ENCODE measurements at places on chromosomes 7 and 10.

GRCh38 chr7:33809228-33809627 lies 96.1 kb upstream of the BMPER start:
- DNase-seq: no peak

- no peak for DNase-seq
Measured at GRCh38 chr10:24900888-24901685, 51.3 kb downstream of the PRTFDC1 start.

DNA sequence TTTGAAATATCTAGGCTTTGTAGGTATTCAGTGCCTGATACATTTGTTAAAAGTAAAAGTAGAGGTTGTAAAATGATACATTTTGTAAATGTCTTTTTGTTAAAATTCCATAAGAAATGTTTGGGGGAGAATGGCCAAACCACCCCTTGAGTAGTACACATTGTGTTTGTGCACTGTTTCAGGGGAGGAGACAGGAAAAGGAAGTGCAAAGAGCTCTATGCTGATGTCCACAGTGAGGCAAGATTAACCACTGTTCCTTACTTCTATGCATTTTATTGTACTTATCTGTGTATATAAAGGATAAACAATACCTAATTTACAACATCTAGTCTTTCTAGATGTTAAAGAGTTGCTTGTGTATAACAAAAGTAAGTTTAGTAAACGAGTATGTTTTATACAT lies 7.4 kb upstream of the CYCS start:
- no peak for DNase-seq

DNA sequence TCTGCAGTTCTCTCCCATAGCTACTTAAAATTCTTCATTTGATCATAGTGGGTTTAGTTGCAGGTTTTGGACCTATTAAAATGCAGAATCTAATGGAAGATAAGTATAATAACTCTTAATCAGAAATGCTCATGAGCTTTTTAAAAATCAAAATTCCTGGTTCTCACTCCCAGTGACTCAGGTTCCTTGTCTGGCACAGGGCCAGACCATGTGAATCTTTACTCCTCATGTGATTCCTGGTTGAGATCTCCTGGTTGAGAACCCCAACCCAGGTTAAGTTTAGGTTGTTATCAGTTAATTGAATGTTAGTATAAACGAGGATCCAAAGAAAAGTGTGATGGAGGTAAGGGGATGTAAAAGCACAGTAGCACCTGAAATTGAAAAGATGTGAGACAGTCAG lies 17.5 kb upstream of the TRUB1 start:
- no peak for DNase-seq

DNA sequence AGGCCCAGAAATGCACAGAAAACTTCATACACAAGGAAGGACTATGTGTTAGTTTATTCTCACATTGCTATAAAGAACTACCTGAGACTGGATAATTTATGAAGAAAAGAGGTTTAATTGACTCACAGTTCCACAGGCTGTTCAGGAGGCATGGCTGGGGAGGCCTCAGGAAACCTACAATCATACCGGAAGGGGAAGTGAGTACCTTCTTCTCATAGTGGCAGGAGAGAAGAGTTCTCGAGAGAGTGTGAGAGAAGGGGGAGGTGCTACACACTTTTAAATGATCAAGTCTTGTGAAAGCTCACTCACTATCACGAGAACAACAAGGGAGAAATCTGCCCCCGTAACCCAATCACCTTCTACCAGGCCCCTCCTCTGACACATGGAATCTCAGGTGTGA lies 16.8 kb upstream of the RAMP3 start:
- no peak for DNase-seq

- DNase-seq: no peak
Measured at GRCh38 chr10:60187691-60188090, 202.0 kb downstream of the ANK3 start.

DNA sequence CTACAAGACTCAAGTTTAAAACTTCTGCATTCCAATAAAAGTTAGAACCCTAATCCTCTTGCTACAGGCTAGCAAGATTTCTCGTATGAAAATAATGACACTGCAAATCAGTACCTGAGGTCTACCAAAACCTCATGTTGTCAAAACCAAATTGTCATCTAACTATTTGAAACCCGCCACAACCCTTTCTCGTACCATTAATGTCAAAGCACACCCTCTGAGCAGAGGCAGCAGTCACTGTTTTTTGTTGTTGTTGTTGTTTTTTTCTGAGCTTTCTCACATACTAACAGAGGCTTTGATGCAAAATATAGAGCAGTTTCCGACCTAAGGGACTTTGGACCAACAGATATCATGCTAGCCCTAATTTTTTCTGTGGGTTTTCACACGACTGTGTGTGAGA lies 563.9 kb upstream of the C7orf33 start:
- DNase-seq: no peak

DNA sequence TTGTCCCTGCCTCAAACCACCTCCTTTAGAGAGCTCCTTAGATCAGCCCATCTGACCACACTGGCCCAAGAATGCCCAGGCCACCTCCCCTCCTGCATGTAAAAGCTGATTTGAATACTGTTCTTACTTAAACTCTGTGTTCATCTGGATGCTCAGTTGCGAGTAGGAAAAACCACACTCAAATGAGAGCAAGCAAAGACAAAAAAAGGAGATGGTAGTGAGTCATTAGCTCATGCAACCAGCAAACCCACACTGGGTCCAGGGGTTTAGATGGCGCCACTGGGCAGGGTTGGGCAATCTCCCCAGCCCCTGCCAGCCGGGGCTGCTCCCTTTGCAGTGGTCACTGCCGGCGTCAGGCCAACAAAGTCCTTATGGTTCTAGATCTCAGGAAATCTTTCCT lies 32.7 kb downstream of the TSPAN15 start:
- no peak for DNase-seq

DNA sequence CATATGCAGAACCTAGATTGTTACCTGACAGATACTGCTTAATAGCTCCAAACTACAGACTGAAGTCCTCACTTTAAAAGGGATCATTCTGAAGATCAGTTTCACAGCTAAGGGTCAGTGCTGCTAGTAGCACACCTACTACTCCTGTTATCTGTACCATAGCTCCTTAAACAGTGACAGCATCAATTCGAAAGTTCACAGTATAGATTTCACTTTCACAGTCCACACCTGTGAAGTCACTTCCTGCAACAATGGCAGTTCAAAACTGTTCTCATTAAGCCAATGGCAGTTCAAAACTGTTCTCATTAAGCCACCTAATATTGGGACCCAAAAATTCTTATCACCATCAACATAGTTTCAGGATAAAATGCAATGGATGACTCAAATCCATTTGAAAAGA lies 10.7 kb upstream of the FHIP2A start:
- DNase-seq: no peak

All from NCI-H1105 (cell line).